ENCODE measurements at places on chromosomes 12 and 14.

- no peak for DNase-seq
Measured at GRCh38 chr12:104307655-104308000, 4.1 kb downstream of the EID3 start.

GRCh38 chr12:77492536-77492935 lies 338.2 kb upstream of the NAV3 start:
- DNase-seq, result no peak

DNA sequence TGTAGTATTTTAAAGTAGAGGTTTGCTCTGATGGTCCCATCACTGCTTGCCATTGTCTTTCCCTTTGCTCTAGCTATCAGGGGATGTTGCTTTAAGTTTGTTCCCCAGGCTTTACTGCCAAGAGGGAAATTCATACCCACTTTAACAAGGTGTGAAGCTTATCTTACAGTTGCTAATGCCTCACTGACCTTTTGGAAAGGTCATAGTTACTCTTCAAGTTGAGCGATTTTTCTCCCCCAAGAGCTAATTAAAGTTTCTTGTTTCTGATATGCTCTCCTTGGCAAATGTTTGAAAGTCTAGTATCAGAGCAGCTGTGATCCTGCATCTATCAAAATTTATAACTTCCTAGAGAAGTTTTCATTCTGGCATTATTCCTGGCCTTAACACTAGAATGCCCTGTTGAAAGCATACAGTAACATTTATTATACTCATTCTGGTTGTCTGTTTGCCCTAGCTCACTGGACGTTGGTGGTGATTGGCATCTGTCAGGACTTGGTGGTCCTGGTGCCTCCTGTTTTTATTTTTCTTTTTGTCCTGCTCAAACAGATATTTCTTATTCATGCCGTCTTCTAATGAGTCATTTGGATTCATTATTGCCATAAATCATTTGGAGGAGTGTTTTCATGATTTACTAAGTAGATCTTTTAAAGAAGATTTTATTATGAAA lies 8.1 kb downstream of the ATP2A2 start:
- no peak for DNase-seq

DNA sequence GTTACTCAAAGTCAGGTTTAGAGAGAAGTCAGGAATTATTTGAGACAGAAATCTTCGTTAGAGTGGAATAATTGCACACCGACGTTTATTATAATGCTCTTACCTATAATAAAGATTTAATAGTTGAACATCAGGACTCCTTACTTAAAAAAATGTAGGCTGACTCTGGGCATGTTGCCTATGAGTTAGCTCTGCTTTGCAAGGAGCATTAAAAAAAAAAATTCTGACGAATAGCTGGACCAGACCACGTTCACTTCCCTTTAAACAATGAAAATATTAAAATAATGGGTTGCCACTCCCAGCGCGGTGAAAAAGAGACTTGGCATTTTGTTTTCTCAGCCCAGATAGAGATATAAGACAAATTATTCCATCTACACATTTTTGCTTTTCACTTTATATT lies 574 bp upstream of the FANCM start:
- peak; percentile 5 for DNase-seq

DNA sequence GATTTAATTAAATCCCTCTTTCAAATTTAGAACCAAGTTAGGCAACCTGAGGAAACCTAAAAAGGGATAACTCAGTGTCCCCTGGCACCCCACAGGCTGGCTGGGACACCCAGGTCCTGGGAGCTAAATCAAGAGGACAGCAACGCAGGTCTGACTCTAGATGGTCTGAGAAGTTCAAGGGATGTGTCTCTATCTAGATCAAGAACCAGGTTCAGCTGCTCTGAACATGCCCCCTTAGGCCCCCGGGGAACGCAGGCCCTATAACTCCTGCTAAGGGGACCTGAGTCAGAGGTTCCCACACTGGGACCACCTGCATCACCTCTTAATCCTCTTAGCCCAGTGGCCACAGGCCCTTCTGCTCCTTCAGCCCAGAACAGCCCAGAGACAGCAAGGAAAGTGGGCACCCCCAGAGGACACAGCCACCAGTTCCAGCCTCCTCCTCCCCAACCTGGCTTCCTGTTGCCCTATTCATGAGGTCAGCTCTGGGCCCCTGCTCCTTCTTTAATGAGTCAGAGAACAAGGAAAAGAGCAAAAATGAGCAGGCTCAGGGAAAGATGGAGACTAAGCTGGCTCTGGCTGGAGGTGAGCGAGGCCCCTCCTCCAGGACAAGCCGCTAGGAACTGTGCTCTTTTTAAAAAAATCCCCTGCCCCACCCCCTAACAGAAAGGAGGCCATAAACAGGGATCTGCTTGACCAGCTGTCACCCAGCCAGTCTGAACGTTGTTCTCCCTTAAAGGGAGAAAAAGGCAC lies 10.8 kb downstream of the PITPNM2 start:
- no peak for DNase-seq

DNA sequence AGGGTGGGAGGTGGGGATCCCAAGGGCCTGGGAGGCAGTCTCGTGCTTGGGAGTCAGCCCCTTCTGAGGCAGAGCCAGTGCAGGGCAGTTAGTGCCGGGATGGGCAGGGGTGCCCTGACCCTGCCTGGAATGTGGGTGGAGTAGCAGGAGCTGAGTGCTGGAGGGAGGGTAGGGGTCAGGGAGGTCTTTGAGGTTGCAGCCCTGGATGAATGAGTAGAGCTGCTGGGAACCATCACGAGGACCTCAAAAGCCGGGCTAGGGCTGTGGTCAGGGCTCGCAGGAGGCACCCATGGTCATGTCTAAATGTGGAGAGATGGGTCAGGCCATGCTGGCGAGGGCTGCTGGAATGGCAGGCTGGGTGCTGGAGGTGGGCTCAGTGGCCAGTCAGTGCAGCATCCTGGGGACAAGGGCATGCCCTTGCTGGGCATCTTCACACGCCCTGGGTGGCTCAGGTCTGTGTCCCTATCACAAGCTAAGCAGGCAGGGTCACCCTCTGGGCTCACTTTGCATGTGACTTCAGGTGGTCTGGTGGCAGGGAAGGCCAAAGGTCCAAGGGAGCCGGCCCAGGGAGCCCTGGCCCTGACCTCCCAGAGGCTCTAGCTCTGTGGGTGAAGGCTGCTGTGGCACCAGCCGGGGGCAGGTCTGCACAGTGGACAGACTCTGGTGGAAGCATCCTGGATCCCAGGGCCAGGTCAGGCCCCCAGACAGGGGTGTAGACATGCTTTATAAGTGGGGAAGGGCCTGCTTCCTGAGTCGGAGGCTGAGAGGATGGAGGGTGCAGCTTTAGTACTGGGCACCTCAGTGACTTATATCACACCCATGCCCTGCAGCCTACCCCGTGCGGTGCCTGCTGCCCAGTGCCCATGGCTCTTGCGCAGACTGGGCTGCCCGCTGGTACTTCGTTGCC lies 24.5 kb downstream of the PAPLN start:
- no peak for DNase-seq

DNA sequence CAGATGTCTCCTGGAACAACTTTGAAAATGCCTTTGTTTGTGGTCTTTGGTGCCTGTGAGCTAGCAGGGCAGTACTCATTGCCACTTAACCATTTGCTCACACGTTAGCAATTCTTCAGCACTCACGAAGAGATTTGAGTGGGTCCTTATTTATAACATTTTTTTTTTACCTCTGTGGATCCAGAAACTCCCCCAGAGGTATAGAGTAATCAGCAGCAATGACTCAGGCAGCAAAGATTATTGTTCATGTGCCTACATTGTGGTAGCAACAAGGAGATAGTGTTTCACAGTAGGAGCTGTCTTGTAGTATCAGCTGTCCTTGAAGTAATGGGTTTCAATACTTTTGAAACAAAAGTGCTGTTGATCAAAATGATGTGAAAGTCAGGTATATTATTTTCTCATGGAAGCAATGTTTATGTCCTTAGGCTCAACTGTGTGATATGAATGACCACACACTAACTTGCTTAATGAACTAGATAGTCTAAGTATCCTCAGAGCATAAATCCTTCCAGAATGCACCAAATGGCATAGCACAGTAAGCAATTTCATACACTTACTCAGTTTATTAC lies 304.1 kb downstream of the EGLN3 start:
- no peak for DNase-seq

DNA sequence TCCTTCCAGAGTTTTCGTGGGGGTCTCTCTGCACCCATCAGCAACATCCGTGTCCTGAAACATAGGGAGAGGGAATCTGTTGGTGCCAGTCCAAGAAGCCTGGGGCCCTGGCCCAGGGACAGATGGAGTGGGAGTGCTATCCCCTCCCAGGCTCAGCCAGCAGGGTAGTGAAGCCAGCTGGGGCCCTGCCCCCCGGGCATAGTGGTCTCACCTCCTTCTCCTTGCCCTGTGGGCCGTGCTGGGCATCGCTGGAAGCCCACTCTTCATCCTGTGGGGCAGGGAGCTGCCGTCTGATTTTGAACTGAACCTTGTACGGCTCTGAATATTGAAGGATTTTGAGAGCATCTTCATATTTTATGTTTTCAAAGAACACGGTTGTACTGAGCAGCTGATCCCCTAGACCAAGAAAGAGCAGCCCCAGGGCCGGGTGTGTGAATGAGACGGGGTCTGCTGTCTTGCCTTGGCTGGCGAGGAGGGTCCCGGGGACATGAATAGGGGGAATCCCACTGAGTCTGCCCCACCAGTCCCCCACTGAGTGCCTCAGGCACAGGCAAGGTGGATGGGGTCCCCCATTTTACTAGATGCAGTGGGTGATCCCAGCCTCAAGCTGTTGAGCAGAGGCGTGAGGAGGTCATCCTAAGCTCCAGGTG lies 23.3 kb downstream of the AHNAK2 start:
- no peak for DNase-seq

- DNase-seq, result no peak
Measured at GRCh38 chr14:68584786-68585185, 208.1 kb downstream of the ZFP36L1 start.

DNA sequence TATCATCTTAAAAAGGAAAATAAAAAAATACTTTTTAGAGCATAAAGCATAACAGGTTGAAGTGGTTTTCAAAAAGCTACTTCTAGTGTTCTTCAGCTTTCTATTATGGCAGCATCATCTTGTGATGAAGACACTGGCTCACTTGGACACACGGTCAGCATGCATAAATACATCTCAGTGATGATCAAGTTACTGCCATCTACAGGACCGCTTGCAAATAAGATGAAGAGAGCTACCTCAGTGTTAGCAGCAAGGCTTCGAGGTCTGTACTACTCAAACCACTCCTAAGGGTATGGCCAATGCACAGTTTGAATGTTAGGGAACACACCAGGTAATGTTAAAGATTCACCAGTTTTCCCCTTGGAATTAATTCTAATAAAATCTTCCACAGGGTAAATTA lies 58.8 kb downstream of the GALC start:
- DNase-seq, result no peak

GRCh38 chr12:12899530-12900380 lies 8.4 kb downstream of the GPRC5A start:
- no peak for DNase-seq

- no peak for DNase-seq
Measured at GRCh38 chr12:111248236-111249017, 120.5 kb downstream of the PHETA1 start.

DNA sequence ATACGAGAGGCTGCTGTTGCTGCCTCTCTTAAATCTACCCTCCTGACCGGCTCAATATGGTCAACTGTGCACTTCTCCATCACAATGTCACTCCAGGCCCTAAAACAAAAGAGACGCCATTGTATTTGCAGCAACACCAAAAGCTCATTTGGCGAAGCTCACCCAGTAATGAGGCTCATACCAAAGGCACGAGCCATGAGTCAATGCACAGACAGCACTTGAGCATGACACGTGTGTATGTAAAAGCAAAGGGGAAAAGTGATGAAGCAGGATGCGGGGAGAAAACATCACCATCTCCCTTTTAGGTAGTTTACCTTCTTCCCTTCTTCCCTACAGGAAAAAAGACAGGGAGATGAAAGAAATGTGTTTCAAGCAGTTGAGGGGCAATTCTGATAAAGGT lies 150.3 kb downstream of the FOXN3 start:
- DNase-seq, result no peak

GRCh38 chr14:95885866-95886265 lies 9.2 kb downstream of the TUNAR start:
- DNase-seq, result no peak

GRCh38 chr14:89028462-89029134 lies 204.1 kb downstream of the TTC8 start:
- no peak for DNase-seq

DNA sequence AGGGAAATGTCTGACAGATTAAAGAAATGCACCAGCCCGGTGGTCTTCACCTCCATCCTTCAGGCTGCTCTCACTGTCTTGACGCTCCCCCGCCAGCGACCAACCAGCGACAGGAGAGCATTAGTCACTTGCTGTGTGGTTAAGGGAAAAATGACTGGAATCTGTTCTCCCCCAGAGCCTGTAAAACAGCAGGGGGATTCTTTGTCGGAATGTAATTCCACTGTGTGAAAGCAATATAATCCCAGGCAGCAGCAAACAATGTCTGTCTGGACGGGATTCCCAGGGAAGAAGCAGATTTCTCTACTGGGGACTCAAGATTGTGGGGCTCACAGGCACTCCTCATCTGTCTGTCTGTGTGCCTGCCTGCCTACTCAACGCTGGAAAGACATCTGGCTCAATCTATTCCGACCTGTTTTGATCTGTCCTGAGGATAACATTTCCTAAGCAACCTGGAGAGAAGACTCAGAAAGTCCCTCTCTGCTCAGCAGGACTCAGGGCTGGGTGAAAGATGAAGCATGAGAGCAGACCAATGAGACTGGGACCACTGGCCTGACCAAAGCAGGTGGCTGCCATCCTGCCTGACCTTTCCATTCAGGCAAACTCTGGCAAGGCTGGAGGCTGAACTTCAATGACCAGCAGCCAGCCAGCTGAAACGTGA lies 54.6 kb downstream of the NUAK1 start:
- DNase-seq, result peak; percentile 16

DNA sequence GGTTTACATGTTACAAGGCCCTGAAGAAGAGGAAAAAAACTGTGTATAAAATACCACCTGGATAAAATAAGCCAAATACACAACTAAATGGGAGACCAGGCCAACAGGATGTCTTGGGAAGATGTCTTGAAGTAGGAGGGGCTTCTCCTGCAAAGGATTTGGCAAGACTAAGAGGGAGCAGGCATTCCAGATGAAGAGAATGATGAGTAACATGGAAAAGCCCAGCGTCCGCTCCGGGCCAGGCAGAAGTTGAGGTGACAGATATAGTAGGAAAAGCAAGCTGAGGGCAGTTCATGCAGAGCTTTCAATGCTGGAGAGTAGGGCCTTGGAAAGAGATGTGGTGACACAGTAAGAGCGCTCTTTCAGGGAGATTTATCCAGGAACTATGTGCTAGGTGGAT lies 16.1 kb upstream of the EIF4B start:
- no peak for DNase-seq

DNA sequence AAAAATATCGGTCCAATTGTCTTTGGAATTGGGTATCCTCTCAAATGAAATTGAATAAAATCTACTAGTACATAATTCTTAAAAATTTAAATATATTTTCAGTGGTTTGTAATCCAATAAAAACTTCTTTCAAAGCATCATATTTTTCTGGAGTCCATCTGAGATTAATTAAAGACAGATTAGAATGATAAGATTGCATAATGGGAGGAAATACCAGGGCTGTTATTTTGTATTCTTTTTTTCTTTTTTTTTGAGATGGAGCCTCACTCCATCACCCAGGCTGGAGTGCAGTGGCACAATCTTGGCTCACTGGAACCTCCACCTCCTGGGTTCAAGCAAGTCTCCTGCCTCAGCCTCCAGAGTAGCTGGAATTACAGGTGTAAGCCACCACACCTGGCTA lies 103.8 kb downstream of the TMTC3 start:
- no peak for DNase-seq

Measured in neural crest cell (in vitro differentiated cells).